ENCODE measurements at places on chromosomes 7 and 10. TPM values are rescaled to one million over a fixed set of nuclear protein-coding genes. Genes with fewer than 3 reads are reported as not detected.

DNA sequence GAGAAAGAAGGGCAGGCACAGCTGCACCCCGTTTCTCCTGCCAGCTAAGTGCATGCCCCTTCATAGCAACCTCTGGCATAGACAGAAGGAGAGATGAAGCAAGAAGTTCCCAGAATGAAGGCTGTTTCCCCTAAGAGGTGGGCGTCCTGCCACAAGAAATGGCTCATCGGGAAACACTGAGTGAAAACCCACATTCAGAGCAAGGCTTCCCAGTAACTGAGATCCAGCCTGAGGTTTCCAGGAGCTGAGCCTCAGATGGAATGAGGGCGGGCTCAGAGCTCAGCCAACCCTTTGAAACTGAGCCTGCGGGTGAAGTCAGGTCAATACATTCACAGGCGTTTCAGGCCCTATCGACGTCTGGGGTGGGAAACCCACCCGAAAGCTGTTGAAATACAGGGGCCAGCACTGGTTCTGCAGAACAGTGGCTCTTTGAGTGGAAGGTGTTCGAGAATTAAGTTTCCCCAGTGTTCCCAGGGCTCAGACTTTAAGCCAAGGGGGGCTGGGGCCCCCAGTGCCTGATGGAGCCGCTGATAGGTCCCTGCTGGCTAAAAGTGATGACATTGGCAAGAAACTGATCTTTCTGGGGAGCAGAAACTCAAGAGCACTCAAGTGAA, 510.2 kb downstream of the RPS24 start:
- H3K36me3 ChIP-seq = no peaks in the 10 kb centered on the region
- H3K27me3 ChIP-seq = no peaks in the 10 kb centered on the region
- peak overlapping the region; percentile 40 for H3K27ac ChIP-seq
- DNase-seq = peak; percentile 74
- H3K4me1 ChIP-seq = peaks cover 25% of the 10 kb centered on the region

DNA sequence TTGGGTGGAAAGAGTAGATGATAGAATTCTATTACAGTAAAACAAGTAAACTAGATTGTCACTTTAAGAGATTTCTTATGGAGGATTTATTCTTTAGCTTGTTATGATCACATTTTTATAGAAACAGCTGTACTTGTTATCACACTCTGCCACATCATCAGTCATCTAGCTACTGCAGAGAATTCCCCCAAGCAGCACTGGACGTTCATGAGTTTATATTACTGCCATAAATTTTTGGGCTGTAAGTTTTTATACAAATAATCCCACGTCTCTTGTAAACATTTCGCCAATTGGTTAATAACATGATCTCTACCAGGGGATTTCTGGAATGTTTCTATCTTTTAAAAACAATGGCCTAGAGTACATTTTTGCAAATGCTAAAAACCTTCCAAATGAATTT, 238.8 kb downstream of the POLR1F start:
- H3K36me3 ChIP-seq = no peaks in the 10 kb centered on the region
- H3K4me3 ChIP-seq = no peak overlapping the region
- no peaks in the 10 kb centered on the region for H3K27me3 ChIP-seq
- DNase-seq = no peak

DNA sequence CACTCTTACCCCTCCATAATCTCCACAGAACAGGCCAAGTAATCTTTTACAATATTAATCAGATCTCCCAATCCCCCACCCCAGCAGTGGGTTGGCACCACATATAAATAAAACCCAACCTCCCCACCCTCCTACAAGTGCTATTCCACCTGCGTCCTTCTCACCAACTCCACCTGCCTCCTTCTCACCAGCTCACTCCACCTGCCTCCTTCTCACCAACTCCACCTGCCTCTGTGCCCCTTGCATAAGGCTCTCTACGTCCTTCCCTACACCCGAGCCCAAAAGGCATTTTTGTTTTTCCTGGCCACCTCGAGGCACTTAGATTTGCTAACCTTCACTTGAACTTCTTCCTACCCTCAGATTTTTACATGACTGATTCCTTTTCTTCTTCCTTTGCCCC, 89.7 kb downstream of the ATE1 start:
- H3K27ac ChIP-seq = no peak overlapping the region
- H3K36me3 ChIP-seq = no peaks in the 10 kb centered on the region
- H3K4me1 ChIP-seq = no peaks in the 10 kb centered on the region
- no peak overlapping the region for H3K4me3 ChIP-seq
- no peaks in the 10 kb centered on the region for H3K27me3 ChIP-seq

DNA sequence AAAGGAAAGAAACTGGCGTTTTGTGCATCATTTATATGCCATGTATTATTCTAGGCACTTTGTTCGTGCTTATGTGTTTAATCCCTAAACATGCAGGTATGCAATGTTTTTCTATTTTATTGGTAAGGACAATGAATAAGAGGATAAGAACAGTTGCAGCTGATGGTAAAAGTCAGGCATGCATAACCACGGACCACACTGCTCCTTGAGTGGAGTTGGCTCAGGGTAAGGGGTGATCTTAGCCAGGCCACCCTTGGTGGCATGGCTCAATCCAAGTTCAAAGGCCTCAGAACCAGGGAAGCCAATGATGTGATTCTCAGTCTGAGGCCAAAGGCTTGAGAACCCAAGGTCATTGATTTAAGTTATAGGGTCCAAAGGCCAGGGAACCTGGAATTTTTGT, 1068.1 kb downstream of the NRG3 start:
- DNase-seq = no peak
- no peaks in the 10 kb centered on the region for H3K4me1 ChIP-seq
- no peaks in the 10 kb centered on the region for H3K36me3 ChIP-seq
- H3K27ac ChIP-seq = no peak overlapping the region
- no peaks in the 10 kb centered on the region for H3K27me3 ChIP-seq

DNA sequence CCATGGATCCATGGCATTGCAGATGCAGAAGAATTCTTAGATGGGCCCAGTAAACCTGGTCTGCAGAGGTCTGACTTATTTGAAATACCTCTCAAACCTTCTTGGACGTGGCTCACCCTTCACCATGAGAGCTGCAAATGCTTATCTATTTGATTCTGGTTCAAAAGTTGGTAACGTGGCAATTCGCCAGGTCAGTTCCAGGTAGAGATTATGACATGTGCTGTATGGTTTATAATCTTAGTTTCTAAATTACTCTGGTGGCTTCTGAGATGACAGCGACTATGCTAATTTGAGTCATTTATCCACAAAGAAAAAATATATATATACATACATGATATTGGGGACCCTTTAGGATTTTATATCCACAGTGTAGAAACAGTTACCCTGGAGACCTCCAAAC, 68.8 kb downstream of the NRP1 start:
- no peak overlapping the region for H3K4me3 ChIP-seq
- no peak overlapping the region for H3K27ac ChIP-seq
- no peak for DNase-seq
- H3K36me3 ChIP-seq = peaks cover 13% of the 10 kb centered on the region
- no peaks in the 10 kb centered on the region for H3K27me3 ChIP-seq

DNA sequence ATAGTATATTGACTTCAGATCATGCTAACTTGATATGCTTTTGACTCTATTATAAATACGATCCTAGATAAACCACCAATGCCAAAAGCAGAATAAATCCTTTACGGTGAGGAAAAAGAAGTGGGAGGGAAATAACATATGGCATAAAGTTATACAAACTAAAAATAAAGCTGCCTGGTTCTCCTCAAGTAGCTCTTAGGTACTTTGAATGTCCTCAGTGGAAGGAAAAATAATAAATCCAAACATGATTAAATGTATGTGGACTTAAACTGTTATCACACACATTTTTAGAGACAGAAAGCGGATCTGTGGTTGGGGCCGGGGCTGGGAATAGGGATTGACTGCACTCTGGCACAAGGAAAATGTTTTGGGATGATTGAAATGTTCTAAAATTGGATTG, 23.6 kb downstream of the EEPD1 start:
- H3K27me3 ChIP-seq = no peaks in the 10 kb centered on the region
- H3K4me3 ChIP-seq = peak overlapping the region; percentile 57
- peaks cover 4% of the 10 kb centered on the region for H3K4me1 ChIP-seq
- no peak for DNase-seq
- peak overlapping the region; percentile 71 for H3K27ac ChIP-seq

- H3K27me3 ChIP-seq = no peaks in the 10 kb centered on the region
- no peaks in the 10 kb centered on the region for H3K36me3 ChIP-seq
- no peaks in the 10 kb centered on the region for H3K4me1 ChIP-seq
- DNase-seq = no peak
- no peak overlapping the region for H3K27ac ChIP-seq
These were observed 212.3 kb upstream of the SLC26A5 start for GRCh38 chr7:103658055-103659005.

GRCh38 chr7:147436718-147437117, 1153.8 kb upstream of the C7orf33 start:
- no peak for DNase-seq
- no peak overlapping the region for H3K4me3 ChIP-seq

- no peaks in the 10 kb centered on the region for H3K27me3 ChIP-seq
- no peak for DNase-seq
- H3K36me3 ChIP-seq = no peaks in the 10 kb centered on the region
These were observed 110.6 kb upstream of the IMMP2L start for GRCh38 chr7:111672901-111673300.

GRCh38 chr7:30254248-30254647, 30.1 kb upstream of the ZNRF2 start:
- H3K27ac ChIP-seq = no peak overlapping the region
- DNase-seq = no peak
- H3K4me1 ChIP-seq = peaks cover 25% of the 10 kb centered on the region
- no peaks in the 10 kb centered on the region for H3K36me3 ChIP-seq

DNA sequence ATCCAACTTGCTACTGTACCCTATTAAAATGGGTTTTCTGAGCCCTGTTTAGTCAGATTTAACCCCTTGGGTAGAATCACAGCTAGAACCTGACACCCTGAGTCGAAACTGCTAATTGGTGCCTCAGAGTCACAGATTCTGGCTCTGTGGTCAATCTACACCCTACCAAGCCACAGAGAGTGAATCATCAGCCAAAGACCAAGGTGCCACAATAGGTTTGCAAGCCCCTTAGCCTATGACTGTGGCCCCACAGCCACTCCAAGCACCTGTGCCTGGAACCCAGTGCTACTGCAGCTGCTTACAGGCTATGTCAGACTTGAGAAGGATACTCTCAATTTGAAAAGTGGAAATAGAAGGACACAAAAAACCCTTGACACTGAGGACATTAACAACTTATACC, 202.8 kb upstream of the KCND2 start:
- no peaks in the 10 kb centered on the region for H3K4me1 ChIP-seq
- H3K4me3 ChIP-seq = no peak overlapping the region
- no peaks in the 10 kb centered on the region for H3K27me3 ChIP-seq
- no peak overlapping the region for H3K27ac ChIP-seq

DNA sequence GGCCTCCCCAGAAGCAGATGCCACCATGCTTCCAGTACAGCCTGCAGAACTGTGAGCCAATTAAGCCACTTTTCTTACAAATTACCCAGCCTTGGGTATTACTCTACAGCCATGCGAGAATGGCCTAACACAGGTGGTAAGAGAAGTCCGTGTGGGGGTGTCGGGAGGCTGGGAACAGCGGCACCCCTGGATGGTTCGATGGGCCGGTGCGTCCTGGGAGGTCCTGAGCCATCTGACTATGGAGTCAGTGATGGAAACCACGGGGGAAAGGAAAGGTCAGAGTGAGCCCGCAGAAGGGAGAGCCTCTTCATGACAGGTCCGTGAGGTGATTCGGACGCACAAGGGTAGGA, 2.5 kb upstream of the PTPRN2 start:
- H3K4me1 ChIP-seq = peaks cover 13% of the 10 kb centered on the region
- no peak overlapping the region for H3K27ac ChIP-seq
- DNase-seq = no peak
- H3K4me3 ChIP-seq = no peak overlapping the region
- H3K36me3 ChIP-seq = no peaks in the 10 kb centered on the region

DNA sequence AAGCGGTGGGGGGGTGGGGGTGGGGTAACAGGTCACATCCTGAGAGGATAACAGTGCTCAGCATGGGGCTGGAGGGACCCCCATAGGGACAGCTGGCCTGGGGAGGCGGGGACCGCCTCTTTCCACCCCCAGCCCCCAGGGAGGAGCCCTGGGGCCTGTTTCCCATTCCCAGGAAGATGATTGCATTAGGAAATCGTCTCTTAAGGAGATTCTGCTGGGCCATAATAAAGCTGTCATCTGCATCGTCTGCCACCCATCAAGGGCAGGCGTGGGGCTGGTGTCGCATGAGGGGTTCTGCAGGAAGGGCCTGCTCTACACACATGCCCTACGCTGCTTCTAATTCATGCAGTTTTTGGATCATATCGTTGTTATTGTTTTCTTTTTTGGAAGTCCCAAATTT, 17.2 kb downstream of the RET start:
- DNase-seq = no peak
- no peaks in the 10 kb centered on the region for H3K4me1 ChIP-seq
- H3K27me3 ChIP-seq = no peaks in the 10 kb centered on the region
- H3K4me3 ChIP-seq = no peak overlapping the region
- H3K27ac ChIP-seq = no peak overlapping the region

DNA sequence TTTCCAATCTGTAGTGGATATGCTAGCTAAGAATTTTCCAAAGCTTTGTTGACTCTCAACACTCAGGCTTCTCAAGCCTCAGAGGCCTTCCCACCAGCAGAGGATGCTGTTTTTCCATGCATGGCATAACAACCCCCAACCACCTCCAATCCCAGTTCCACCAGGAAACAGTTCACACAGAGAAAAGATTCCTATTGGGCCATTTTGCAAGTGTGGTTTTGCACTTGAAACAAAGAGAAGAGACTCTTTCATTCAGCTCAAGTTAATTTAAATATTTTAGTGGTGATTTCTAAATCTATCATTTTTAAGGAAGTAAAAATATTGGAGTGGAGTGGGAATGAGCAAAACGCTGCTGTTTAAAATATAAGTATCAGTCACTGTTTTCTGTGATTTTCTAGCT, 105.6 kb upstream of the COL1A2 start:
- H3K4me3 ChIP-seq = no peak overlapping the region
- no peaks in the 10 kb centered on the region for H3K27me3 ChIP-seq
- H3K36me3 ChIP-seq = no peaks in the 10 kb centered on the region
- H3K4me1 ChIP-seq = no peaks in the 10 kb centered on the region
- no peak for DNase-seq

DNA sequence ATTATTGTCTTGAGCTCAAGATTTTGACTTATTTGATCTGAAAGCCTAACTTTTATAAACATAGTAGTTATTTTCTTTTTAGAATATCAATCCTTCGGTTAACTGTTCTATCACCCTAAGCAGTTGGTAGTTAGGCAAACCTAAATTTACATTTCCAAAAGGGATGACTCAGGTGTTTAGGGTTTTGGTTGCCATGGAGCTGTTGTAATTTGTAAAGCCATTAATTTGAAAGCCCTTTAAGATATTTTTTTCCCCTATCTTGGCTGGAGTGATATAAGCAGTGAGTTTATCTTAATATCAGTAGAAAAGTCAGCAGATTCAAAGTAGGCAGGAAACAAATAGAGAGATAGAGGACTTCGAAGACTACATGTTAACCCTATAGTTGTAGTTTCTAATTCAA, 1472.6 kb upstream of the CELF2 start:
- H3K4me1 ChIP-seq = peaks cover 7% of the 10 kb centered on the region
- H3K27me3 ChIP-seq = no peaks in the 10 kb centered on the region
- H3K27ac ChIP-seq = no peak overlapping the region

GRCh38 chr7:38311329-38311937, 38.0 kb upstream of the TARP start:
- DNase-seq = no peak
- peak overlapping the region; percentile 29 for H3K27ac ChIP-seq
- no peaks in the 10 kb centered on the region for H3K36me3 ChIP-seq
- H3K4me3 ChIP-seq = peak overlapping the region; percentile 76
- H3K27me3 ChIP-seq = peaks cover 4% of the 10 kb centered on the region

GRCh38 chr10:113917636-113918035, 63.2 kb downstream of the NHLRC2 start:
- H3K36me3 ChIP-seq = peaks cover 3% of the 10 kb centered on the region
- no peak for DNase-seq
- no peaks in the 10 kb centered on the region for H3K4me1 ChIP-seq
- H3K27ac ChIP-seq = no peak overlapping the region

The HK1 gene
- total RNA-seq = 158 TPM

The TBL2 gene
- 31.7 TPM for total RNA-seq

The ABCB4 gene
- total RNA-seq = 8.7 TPM

The GRM3 gene
- total RNA-seq = not detected

The GIMAP5 gene
- 55.0 TPM for total RNA-seq

The ARPC1A gene
- 76.3 TPM for total RNA-seq
